Activated naive CD8-positive, alpha-beta T cell treated with anti-CD3 and anti-CD28 coated beads, Interleukin-2, amount 50 U/mL, for 24 hours (primary cell): ENCODE measurements at places on chromosomes 5 and 9.
A peak's percentile ranks its signal among the peaks of the same experiment; 100 is the strongest.

- H3K27me3 ChIP-seq, result peaks cover 19% of the 10 kb centered on the region
- peaks cover 4% of the 10 kb centered on the region for H3K36me3 ChIP-seq
- no peak overlapping the region for H3K4me3 ChIP-seq
- H3K4me1 ChIP-seq, result peaks cover 2% of the 10 kb centered on the region
Measured at GRCh38 chr5:981456-981855, 27.1 kb upstream of the NKD2 start.

DNA sequence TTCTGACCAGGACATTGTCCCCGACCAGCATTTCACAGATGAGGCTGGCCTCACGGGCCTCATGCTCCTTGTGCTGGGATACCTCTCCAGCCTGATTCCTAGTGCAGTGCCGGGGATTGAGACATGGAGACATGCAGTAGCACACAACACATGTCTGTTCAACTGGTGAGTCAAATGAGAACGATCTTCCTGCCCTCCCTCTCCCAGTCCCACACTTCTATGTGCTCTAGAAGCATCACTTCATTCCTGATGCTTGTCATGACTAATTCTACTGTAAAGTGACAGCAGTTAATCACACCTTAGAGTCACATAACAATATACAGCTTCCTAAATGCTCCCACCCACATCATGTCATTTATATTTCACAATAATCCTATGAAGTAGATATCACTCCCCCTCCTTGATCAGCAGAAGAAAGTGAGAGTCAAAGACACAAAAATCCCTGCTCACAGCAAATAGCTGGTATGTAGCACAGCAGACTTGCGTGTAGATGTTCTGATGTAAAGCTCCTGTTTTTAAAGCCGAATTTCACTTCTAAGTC lies 101.8 kb downstream of the CCDC192 start:
- no peaks in the 10 kb centered on the region for H3K4me1 ChIP-seq
- DNase-seq, result no peak

DNA sequence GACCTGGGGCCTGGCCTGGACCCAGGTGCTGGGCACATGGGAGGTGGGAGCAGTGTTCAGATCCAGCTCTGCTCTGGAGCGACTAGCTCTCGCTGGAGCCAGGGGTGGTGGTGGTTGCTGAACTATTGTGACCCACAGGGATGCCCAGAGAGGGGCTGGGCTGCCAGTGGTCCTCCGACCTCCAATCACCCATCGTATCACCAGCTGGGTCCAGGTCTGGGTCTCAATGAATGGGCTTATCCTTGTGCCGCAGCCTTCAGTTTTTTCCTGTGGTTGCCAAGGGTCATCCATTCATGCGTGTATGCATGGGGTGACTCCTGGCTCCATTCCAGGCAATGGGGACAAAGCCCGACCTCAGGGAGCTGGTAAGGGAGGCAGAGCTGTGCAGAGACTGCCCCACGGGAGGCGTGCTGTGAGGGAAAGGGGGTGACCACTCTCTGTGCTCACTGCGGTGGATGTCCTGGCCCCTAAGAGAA lies 68.6 kb upstream of the RNF130 start:
- H3K4me3 ChIP-seq, result no peak overlapping the region
- no peak overlapping the region for H3K27ac ChIP-seq
- peaks cover 8% of the 10 kb centered on the region for H3K4me1 ChIP-seq

- peak; percentile 61 for DNase-seq
- H3K4me3 ChIP-seq, result no peak overlapping the region
- no peak overlapping the region for H3K27ac ChIP-seq
- peaks cover 25% of the 10 kb centered on the region for H3K4me1 ChIP-seq
Measured at GRCh38 chr5:181181650-181182565, 23.1 kb downstream of the TRIM7 start.

DNA sequence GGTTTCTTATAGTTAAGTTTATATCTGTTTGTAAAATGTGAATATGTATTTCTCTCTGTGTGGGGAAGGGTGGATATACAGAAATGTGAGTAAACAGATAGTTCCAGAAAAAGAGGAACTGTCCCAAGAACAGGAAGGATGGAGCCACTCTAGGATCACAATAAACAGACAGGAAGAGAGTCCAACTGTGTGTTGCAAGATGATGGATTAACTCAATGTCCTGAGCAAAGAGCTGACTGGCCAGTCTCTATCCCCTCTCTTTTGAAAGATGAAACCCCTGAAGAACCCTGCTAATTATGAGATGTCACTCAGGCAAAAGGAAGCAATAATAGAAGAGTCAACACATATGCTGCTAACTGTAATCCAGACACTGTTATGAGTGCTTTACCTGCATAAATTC lies 202.7 kb downstream of the SEMA6A start:
- peaks cover 2% of the 10 kb centered on the region for H3K36me3 ChIP-seq
- H3K4me1 ChIP-seq, result peaks cover 17% of the 10 kb centered on the region
- H3K4me3 ChIP-seq, result no peak overlapping the region
- no peaks in the 10 kb centered on the region for H3K27me3 ChIP-seq
- no peak overlapping the region for H3K27ac ChIP-seq

DNA sequence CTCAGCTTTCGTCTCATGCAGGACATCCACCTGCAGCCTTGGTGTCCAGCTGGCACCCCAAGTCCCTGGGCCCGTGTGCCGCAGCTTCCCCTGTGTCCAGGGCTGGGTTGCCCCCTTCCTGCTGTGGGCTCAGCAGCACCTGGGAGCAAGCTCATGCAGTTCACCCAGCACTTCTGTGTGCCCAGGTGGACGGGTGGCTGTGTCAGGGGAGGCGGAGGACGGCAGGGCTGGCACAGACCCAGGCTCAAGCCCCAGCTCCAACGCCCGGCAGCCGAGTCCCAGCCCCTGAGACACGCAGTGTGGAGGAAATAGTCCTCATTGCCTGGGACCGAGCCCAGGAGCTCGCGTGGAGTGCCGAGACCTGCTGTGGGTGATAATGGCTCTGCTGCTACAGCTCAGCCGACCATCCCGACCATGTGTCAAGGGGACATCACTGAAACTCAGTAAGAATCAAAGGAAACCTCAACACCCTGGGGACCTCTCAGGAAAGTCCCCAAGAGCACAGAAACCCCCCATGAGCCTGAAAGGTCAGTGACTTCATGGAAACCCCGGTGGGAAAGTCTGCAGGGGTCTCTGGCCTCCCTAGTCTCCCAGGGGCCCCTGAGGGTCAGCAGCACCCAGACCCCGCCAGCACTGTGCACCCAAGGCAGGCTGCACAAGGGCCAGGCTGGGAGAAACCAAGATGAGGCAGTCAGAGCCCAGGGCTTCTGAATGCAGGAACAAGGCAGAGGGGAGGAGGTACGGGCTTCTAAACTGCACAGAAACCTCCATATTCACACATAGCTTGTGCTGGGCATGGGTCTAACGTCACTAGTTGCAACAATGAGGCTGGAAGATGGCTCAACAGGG lies 38.8 kb downstream of the LPCAT1 start:
- H3K27ac ChIP-seq, result peak overlapping the region; percentile 85
- DNase-seq, result peak; percentile 50
- peaks cover 66% of the 10 kb centered on the region for H3K4me1 ChIP-seq
- H3K4me3 ChIP-seq, result no peak overlapping the region

GRCh38 chr5:102668220-102668932 lies 86.7 kb upstream of the PAM start:
- DNase-seq, result no peak
- H3K4me3 ChIP-seq, result no peak overlapping the region
- no peaks in the 10 kb centered on the region for H3K36me3 ChIP-seq
- H3K27me3 ChIP-seq, result peaks cover 4% of the 10 kb centered on the region

- DNase-seq, result no peak
- H3K27ac ChIP-seq, result no peak overlapping the region
- H3K4me3 ChIP-seq, result no peak overlapping the region
Measured at GRCh38 chr5:52632281-52632680, 155.4 kb upstream of the ITGA1 start.

DNA sequence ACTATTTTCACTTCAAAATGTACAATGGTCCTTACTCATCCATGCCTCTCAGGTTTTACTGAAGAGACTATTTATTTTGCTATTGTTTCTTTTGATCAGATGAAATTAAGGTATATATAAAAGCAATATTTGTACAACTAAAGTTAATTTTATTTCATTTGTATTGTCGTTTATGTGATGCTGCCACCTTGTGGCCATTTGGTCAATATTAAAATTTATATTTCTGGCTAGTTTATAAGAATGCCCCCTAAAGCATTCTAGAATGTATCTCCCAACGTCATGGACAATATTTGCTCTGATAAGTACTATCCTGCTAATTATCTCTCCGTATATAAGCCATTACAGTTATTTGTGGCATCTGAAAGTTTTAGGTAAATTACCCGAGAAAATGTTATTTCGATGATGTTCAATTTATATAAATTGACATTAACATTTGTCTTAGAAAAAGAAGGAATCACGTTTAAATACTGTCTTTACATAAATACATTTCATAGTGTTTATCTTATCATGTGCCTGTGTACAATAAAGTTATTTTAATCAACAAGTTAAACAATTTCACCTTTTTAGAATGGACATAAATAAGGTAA lies 680.0 kb downstream of the TAF11L14 start:
- H3K4me1 ChIP-seq, result no peaks in the 10 kb centered on the region
- H3K4me3 ChIP-seq, result no peak overlapping the region
- H3K36me3 ChIP-seq, result no peaks in the 10 kb centered on the region
- no peaks in the 10 kb centered on the region for H3K27me3 ChIP-seq
- DNase-seq, result no peak

DNA sequence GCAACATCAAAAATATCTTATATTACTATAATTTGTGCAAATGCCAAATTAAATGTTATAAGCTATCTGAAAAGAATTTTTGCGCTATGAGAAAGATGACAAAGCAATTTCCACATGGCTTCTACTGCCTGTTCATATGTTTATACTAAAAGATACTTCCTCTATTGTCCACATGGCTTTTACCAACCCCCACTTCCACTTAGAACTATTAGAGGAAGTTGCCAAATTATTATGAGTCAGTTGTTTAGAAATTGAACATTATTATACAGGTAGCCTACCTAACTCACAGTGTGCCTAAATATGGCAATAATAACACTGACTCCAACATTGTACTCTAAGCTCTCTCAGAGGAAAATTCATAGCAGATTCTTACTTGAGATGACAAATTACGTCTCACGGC lies 37.6 kb upstream of the SLC27A6 start:
- no peak overlapping the region for H3K27ac ChIP-seq
- H3K4me3 ChIP-seq, result no peak overlapping the region
- DNase-seq, result no peak

DNA sequence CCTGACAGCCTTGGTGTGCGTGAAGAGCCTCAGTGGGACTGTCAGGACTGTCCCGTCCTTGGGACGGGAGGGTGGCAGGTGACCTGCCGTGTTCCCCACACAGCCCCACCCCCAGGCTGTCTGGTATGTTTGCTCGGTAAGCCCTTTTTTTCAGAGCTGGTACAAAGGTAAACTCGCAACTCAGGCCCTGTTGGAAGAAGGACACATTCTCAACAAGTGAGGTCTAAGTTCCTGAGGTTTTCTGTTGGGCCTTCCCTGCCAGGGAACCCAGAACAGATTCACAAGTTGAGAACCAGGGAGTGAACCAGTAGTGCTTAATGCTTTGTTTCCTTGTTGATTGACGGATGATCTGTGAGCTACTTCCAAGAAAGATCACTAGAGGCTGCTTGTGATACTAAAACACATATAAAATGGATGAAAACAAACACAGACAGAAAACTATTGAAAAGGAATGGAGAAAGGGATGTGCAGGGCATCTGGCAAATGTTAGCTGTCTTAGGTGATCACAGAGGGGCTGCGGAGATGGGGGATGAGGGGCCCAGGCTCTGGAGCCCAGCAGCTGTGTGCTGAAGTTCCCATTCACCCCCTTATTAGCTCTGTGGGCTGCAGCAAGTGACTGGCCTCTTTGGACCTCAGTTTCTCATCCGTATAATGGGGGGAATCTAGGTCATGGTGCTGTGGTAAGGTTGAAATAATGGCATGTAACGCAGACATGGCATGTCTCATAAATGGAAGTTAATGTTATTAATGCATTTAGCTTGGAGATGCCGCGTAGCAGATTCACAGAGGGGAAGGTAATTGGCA lies 2.7 kb downstream of the NDST1 start:
- DNase-seq, result no peak
- no peak overlapping the region for H3K27ac ChIP-seq
- no peak overlapping the region for H3K4me3 ChIP-seq

GRCh38 chr9:105023788-105024187 lies 95.8 kb upstream of the ABCA1 start:
- no peak for DNase-seq
- no peak overlapping the region for H3K27ac ChIP-seq
- H3K4me3 ChIP-seq, result no peak overlapping the region
- H3K27me3 ChIP-seq, result peaks cover 3% of the 10 kb centered on the region
- no peaks in the 10 kb centered on the region for H3K36me3 ChIP-seq
- no peaks in the 10 kb centered on the region for H3K4me1 ChIP-seq

- H3K4me1 ChIP-seq, result peaks cover 1% of the 10 kb centered on the region
- no peak for DNase-seq
- H3K36me3 ChIP-seq, result no peaks in the 10 kb centered on the region
- H3K27ac ChIP-seq, result no peak overlapping the region
- no peaks in the 10 kb centered on the region for H3K27me3 ChIP-seq
- H3K4me3 ChIP-seq, result no peak overlapping the region
Measured at GRCh38 chr5:179913461-179913860, 5.8 kb upstream of the TBC1D9B start.

- no peaks in the 10 kb centered on the region for H3K36me3 ChIP-seq
- peaks cover 22% of the 10 kb centered on the region for H3K27me3 ChIP-seq
- no peak overlapping the region for H3K27ac ChIP-seq
- H3K4me1 ChIP-seq, result peaks cover 15% of the 10 kb centered on the region
- H3K4me3 ChIP-seq, result no peak overlapping the region
Measured at GRCh38 chr5:150082374-150082773, 4.0 kb downstream of the CSF1R start.

- H3K4me1 ChIP-seq, result no peaks in the 10 kb centered on the region
- peaks cover 7% of the 10 kb centered on the region for H3K27me3 ChIP-seq
- no peak overlapping the region for H3K4me3 ChIP-seq
- no peak overlapping the region for H3K27ac ChIP-seq
- H3K36me3 ChIP-seq, result no peaks in the 10 kb centered on the region
Measured at GRCh38 chr5:6140219-6140618, 238.1 kb downstream of the MED10 start.

DNA sequence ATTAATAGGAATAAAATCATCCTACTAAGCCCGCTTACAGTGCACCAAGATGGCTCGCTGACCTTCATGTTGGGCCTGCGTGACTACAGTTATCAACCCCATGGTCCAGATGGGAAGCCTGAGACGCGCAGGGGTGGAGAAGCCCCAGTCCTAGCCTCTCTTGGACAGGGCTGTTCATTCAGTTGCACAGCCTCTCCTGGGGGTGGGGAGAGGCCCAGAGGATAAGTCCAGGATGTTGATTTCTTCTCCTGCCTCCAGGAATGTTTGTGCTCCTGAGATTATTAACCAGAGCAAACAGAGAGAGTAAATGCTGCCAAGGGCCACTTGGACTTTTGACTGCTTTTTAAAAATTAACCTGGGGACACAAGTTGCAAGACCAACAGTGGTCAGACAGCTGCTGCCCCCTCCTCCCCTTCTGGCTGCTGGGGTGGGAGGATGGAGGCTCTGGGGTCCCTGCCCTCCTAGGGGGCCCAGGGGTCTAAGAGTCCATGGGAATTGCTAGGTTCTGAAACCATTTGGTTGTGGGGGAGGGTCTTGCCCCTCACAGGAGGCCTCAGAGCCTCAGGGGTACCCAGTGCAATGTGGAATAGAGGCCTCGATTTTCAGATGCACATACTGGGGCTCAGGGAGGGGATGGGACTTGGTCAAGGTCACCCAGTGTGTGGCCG lies 2.8 kb upstream of the AMBP start:
- no peak overlapping the region for H3K4me3 ChIP-seq
- peaks cover 3% of the 10 kb centered on the region for H3K27me3 ChIP-seq
- DNase-seq, result no peak
- H3K36me3 ChIP-seq, result no peaks in the 10 kb centered on the region
- no peak overlapping the region for H3K27ac ChIP-seq
